ENCODE measurements at places on chromosomes 4 and X. TPM values are rescaled to one million over a fixed set of nuclear protein-coding genes. Genes with fewer than 3 reads are reported as not detected.

DNA sequence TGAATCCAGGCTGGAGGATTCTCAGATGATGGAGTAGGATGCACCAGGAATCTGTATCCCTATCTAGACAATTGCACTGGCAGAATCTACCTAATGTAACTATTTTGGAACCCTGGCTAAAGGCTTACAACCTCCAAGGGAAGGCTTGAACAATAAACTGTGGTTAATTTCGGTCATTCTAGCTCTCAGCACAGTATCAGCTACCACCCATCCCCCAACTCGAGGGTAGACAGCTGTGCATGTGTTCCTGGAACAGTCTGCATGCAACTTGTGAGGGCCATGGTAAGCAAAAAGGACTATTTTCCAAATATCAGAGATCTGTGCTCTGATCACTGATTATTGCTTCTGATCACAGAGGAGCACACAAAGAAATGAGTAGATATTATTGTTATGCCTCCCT is 34.0 kb downstream of the ELF2 start:
- no peak for DNase-seq

DNA sequence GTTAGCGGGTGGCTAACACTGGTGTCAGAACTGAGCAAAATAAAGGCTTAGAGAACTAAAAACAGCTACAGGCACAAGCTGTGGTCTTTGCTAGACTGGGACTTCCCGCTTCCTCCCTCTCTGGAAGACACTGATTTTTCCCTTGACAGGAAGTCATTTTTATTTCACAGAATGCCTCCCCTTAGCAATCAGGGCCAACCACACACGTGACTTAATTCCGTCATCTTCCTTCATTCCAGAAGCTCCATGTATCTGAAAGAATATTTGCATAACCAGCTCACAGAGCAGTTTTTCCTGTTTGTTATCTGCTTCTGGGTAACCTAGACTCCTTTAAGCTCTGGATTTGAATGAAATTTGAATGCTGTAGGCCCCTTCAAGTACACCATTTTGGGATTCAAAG is 327.5 kb upstream of the FRG1 start:
- no peak for DNase-seq

DNA sequence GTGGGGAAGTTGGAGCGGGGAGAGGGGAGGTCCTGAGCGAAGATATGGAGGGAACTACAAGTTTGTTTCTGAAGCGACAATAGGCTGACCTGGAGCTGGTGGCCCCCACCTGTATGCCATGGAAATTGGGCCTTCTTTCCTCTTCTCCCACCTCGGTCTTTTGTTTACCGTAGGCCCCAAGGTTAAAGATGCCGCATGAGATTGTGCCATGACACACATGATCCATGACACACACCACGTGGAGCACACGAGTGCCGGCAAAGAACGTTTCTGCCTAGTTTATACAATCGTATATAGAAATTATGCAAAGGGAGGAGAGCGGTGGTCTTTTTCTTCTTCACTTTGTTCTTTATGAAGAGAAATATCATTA is 408 bp downstream of the TMEM33 start:
- no peak for DNase-seq

DNA sequence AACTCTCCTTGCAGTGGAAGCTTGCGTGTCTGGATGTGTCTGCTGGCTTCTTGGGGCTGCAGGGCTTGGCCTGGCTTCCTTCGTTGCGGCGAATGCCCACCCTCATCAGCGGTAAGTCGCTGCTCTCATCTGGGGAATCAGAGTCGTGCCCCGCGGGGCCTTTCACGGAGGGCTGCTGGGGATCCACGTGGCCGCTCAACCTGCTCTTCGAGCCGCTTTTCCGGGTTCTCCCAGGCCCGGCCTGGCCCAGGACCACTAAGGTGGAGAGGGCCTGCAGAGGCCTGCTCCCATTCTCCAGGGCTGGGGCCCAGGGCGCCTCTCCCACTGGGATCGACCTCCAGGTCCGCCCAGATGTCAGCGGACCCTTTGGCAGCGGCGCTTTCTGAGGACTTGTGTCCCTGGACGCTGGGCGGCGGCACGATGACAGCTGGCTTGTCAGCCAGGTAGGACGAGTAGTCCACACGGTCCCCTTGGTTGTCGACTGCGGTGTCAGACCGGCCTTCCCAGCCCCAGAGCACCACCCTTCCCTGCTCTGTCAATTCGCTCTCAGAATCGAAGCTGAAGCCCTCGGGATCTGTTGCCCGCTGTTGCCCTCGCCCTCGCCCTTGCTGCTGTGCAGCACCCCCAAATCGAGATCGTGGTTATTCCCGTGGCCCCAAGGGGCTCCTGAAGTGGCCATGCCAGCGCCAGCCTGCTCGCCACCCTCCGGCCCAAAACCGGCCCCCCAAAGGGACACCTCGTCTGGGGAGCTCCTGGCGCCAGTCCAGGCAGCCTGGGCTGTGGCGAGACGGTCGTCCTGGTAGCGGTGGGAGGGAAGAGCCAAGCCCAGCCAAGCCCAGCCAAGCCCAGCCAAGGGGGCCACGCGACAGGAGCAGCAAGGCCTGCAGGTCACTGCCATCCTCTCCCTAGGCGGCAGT is 37.8 kb upstream of the NHSL2 start:
- DNase-seq, result no peak

- no peak for DNase-seq
These were observed 34.3 kb downstream of the SHROOM4 start for GRCh38 chrX:50779694-50780093.

GRCh38 chrX:13985697-13986435 is 43.8 kb downstream of the GEMIN8 start:
- no peak for DNase-seq

DNA sequence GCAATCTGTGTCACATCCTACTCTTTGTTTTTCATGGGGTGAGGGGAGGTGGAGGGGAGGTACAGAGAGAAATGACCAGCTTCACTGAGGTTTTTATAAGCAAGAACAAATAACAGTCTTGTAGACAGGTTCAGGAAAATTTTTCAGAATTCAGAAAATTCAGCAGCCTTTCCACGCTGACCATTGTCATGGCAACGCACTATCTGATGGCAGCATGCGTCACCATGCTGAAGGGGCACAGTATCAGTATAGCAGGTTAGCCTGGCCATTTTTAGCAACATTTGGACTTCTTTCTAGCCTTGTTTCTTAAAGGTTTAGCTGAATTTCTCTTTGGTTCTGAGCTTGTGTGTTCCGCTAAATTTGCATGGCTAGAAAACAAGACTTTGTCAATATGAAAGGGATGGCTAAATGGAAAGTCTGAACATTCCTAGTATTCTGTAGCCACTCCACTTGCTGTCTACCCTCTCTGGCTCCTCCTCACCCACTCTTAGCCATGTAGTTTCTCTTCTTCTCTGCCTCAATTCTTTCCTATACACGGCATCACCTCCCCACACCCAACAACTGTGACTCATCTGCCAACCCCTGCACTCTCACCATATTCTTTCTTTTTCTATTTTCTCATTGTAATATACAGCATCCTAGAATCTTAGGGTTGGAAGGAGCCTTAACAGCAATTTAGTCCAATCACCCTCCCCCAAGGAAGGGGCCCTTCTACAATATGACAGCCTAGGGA is 42.7 kb upstream of the CITED1 start:
- DNase-seq, result no peak

DNA sequence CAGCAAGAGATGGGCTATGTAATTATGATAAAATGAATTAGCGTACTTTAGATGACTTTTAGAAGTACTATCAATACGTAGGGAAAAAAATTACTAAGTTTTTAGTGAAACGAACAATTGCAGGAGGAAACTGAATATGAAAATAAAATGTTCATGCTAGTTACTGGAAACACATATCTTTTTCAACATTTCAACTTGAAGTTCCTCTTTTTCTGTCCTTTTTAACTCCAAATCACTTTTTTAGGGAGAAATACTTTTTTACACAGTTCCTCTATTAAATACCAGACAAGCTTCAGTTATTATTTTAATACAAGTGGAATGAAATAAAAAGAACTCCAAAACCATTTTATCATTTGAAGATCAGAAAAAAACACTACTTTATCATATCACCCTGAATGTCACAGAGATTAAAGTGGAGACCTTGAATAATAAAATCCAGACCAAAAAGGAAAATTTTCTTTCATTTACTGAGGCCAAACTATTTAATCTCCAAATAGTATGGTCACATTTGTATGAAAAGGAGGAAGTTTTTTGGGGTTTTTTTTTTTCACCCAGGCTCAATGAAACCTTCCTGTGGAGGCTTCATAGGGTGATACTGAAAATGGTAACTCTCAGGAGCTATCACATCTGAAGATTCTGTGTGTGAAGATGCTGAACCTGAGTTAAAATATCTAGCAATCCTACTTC is 306.2 kb downstream of the INPP4B start:
- no peak for DNase-seq

- DNase-seq, result no peak
These were observed 41.5 kb downstream of the F8 start for GRCh38 chrX:154981116-154981411.

- DNase-seq, result no peak
These were observed 109.2 kb upstream of the LIMCH1 start for GRCh38 chr4:41428601-41429279.

GRCh38 chrX:29870608-29871007 is 344.8 kb upstream of the MAGEB2 start:
- no peak for DNase-seq

GRCh38 chr4:165874791-165875371 is 1.8 kb downstream of the TLL1 start:
- no peak for DNase-seq

- DNase-seq, result no peak
These were observed 175.8 kb upstream of the TECRL start for GRCh38 chr4:64584981-64585557.

GRCh38 chr4:53490161-53490956 is 100.9 kb downstream of the LNX1 start:
- DNase-seq, result no peak

Gene SPANXN4
- total RNA-seq, result not detected

Gene ESX1
- total RNA-seq, result not detected

Gene SCD5
- 1.1 TPM for total RNA-seq

Gene ABCE1
- 78.2 TPM for total RNA-seq

Gene VGLL1
- not detected for total RNA-seq

Gene MAGEA2B
- not detected for total RNA-seq

Gene IQCM
- total RNA-seq, result not detected

Gene TSC22D3
- 196 TPM for total RNA-seq

Gene XAGE1A
- total RNA-seq, result not detected
